AG09319 (cell line): ENCODE measurements at places on chromosomes 5 and 9.

- DNase-seq: no peak
Measured at GRCh38 chr9:8456344-8456743, 656.8 kb upstream of the DMAC1 start.

DNA sequence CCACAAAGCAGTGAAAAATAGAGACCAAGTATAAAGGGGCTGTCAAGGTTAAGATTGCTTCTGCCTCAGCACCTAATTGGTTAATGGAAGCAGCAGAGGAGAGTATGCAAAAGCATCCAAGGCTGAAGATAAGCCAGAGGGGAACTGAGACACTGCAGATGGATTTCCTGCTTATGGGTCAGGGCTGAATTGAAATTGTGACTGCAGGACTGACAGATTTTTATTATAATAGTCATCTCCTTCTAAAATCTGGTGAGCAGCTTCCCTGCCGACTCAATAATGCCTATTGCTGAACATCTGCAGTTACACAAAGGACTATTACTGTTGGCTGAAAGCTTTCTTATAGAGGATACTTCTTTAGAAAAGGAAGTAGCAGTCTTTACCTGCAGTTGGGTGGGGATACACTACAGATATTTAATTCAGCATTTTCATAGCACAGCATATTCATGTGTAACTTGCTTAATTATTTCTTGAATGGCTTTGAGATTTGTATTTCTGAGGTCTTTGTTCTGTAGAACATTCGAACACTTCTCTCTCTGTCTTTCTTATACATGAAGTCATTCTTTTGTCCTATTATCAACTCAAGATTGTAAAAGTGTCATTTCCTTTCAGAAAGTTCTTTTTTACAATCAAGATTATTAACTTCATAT, 363.0 kb upstream of the RIOK2 start:
- no peak for DNase-seq

- DNase-seq: no peak
Measured at GRCh38 chr5:14501353-14502293, 80.0 kb upstream of the OTULINL start.

DNA sequence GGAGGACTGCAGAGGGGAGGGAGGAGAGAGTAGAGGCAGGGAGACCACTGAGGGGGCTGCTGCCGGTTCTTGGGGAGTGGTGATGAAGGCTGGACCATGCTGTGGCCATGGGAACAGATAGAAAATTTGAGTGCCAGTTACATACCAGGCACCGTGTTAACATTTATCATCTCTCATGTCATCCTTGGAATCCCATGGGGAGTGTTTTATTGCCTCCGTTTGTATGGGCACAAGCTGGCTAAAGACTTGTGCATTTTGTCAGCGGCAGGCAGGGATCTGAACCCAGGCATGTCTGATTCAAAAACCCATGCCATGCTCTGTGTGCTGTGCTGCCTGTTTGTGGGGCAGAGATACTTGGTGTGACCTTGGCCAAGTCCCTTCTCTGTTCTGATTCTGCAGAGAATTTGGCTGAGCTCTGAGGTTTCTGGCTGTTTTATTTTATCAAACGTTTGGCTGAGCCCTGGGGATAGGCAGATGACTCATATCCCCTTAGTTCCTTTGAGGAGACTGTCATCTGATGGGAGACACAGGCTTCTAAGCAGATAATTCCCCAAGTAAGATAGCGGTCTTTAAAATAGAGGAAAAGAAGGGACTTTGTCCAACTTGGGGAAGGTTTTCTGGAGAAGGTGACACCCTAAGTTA, 22.2 kb downstream of the COL27A1 start:
- DNase-seq: no peak

GRCh38 chr5:126872561-126873354, 95.8 kb downstream of the LMNB1 start:
- DNase-seq: no peak

DNA sequence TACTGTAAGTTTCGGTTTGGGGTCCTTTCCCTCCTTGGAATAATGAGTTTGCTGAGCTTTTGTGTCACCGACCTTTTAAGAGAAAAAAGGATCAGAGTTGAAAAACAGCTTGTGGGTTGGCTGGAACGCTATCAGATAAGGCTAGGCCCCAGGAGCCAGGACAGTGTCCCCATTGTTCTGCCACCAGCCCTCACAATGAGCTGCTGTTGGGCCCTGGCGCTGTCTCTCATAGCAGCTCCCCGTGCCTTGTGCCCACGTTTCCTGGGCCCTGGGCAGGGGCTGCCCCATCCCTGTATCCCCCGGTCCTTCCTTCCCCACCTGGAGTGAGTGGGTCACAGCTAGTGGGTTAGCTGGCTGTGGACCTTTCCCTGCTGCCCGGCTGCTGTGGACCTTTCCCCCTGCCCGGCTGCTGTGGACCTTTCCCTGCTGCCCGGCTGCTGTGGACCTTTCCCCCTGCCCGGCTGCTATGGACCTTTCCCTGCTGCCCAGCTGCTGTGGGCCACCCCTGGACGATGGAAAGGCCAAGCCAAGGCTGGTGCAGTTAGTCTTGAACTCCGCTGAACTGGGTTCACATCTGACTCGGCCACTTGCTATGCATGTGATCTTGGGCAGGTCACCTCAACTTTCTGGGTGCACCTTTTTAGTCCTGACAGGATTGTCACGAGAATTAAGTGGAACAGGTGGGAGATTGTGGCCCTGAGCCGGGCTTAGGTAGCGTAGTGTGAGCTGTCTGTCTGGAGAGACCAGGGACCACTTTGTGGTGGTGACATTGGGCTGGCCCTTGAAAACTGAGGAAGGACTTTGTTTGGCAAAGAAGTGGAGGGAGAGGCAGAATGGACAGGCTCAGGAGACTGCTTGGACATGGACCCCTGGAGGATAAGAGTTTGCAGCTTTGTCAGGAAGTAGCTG, 99.5 kb downstream of the DAB2IP start:
- no peak for DNase-seq

DNA sequence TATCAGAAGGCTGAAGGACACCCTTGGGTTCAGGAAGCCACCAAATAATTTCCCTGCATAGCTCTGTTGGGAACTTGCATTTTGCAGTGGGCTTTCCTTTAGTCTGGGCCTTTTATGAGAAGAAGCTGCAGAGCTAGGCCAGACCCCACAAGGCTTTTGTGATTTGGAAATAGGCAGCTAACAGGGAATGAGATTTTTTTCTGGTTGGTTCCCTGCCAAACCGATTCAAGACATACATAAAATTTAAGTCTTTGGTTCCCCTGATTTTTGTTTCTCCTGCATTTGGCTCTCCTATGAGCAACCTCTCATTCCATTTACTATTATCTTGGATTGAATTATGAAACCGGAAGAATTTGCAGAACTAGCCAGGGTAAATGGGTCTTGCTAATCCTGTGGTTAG, 81.5 kb upstream of the PTCH1 start:
- no peak for DNase-seq

GRCh38 chr5:149540089-149540488, 11.2 kb downstream of the CSNK1A1 start:
- no peak for DNase-seq

GRCh38 chr9:116717150-116717549, 30.0 kb downstream of the TRIM32 start:
- DNase-seq: no peak

DNA sequence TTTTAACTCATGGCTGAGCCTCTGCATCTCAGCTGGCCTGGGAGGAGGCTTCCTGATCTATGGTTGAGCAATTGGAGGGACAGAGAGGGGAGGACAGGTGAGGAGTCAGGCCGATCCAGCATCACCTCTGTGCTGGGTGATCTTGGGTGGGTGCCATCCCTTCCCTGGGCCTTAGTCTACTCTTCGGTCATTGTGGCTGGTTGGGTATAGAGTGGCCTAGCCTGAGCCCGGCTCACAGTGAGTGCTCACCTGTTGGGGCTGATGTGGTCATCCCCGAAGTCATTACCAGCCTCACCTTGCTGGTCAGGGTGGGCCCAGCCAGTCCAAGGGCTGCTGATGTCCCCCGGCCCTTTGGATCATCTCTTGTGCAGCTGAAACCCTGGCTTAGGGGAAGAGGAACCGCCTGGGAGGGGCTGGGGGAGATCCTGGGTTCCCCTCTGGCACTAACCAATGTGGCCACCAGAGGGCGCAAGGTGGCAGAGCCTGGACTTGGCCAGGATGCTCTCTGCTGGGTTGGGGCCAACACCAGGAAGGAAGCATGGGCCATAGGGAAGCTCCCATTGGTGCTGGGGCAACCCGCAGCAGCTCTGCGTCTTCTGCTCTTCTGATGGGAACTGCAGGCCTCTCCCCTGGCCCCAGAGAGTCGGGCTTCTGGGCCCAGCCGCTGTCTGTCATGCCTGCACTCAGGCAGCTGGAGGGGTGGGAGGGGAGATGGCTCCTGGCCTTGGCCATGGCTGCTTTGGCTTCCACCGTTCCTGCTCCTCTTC, 17.3 kb upstream of the ODF2 start:
- DNase-seq: no peak

DNA sequence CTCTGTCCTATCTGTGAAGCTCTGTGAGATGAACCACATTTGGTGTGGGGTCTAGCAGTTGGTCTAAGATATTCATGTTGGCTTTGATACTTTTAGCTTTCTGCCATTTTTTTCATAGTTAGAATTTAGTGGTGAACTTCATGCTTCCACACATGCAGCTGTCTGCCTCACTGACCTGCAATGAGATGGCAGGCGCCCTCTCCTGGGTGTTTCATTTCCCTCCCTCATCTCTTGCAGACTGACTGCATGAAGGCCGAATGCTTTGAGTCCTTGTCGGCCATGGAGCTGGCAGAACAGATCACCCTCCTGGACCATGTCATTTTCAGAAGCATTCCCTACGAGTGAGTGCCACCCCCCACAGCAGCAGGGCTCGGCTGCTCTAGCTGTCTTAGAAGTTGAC, 26.1 kb upstream of the CKMT2 start:
- DNase-seq: no peak

DNA sequence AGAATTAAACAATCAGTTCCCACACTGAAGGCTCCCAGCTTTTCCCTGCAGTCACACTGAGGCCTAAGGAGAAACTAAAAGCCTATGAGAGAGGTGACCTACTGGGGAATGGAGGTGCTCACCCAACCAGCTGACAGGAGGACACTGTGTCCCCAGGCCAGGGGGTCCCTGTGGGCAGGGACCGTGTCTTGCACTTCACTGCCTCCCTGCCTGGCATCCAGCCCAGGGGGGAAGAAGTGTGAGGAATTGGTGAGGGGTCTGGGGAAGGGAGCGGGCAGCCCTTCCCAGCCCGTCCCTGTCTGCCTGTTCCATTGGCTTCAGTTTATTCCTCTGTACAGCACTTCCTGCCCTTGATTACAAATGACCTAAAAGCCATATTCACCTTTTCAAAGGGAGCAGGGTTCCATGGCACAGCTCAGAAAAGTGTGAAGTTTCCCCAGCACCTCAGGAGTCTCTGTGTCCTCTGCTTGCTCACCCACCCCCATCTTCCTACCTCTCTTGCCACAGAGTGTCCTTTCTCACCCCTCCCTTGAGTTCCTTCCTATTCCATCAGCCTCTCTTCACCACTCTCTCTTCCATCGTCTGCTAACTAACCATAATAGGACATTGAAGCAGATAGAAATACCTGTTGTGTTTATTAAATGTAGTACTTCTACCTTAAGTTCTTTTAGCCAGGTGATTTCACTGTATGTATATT, 12.9 kb downstream of the OTULINL start:
- DNase-seq: no peak

- no peak for DNase-seq
Measured at GRCh38 chr5:35518104-35518503, 99.6 kb upstream of the SPEF2 start.

DNA sequence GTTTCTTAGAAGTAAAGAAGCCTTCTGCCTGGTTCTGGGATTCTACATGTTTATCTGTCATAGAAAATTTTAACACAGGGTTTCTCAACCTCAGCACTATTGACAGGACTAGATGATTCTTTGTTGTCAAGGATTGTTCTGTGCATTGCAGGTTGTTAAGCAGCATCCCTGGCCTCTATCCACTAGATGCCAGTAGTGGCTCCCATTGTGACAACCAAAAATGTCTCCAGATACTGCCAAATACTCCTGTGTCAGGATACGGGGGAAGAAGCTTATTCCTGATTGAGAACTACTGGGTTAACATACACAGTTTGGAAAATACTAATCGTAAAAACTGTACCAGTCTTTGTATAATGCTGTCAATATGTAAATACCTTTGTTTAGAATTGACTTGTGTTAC, 167.1 kb downstream of the NIPBL start:
- DNase-seq: no peak

- DNase-seq: no peak
Measured at GRCh38 chr9:68947842-68948569, 65.9 kb downstream of the PRKACG start.

DNA sequence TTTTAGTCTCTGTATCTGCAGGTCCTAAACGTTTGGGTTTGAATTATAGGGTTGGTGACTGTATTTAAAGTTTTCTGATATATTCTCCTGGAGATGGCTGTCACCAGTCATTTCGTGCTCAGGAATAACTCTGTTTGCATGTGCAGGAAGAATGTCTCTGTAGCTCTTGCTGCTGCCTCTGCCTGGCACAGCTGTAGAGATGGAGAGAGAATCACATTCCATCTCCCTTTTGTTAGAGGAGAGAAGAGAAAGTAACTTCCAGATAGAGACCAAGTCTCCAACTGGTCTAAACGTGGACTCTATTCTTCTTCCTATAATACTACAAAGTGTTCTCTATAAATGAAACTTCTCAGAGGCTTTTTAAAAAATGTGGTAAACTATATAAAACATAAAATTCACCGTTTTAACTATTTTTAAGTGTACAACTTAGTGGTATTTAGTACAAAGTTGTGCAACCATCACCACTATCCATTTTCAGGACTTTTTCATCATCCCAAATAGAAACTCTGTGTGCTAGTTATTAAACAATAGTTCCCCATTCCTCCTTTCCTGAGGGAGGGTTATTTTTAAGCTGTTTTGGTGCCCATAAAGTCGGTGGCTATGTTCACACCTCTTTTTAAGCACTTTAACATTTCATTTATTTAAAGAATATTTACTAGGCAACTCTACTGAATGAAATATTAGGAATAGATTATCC, 20.7 kb upstream of the STARD4 start:
- DNase-seq: no peak

- no peak for DNase-seq
Measured at GRCh38 chr5:117614408-117614807, 1039.8 kb upstream of the SEMA6A start.

DNA sequence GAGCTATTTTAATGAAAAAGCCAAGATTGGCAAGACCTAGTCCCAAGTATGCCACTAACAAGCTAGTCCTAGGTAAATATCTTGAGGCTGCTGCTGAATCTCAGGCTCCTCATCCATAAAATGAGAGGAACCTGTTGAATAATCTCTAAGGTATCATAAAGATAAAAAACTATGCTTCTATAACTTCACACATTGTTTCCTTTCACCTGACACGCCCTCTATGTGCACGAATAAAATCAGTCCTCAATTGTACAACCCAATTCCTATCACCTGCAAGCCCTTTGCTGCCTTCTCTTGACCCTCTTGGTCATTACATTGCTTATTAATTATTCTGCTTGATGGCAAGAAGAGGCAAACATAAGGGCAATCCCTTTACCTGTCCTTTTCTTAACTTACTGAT, 69.9 kb downstream of the TRPM6 start:
- no peak for DNase-seq

DNA sequence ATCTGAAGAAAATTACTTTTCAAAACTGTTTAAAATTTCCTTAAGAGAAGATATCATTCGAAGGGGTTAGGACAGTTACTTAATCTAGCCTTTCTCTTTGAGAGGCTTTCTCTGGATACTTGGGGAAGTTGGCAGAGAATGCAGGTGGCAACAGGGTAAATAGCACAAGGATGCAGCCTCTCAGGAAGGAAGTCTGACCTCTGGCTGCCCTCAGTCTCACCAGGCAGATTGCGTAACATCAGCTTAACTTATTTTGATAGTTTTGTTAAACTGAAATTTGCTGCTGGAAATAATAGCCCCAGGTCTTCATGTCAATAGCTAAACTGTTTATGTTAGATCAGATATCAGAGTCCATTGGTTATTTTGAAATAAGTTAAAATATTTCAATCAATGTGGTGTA, 20.4 kb downstream of the CCDC192 start:
- DNase-seq: no peak
